ENCODE measurements at places on chromosomes 4 and X.
A peak's percentile ranks its signal among the peaks of the same experiment; 100 is the strongest.

DNA sequence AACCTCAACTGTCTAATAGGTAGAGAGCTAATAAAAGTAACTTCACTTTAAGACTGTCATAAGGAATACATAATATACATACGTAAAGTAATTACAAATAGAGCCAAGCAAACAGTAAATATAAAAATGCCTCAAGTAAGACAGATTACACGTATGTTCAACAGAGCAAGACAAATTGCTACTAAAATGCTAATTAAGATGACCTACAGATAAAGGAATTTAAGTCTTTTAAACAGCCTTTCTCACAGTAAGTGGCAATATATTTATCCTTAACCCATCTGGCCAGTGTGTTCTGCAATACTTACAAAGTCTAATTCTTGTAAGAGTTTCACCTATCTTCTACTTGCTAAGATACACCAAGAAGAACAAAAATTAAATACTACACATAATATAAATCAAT, 12.7 kb downstream of the G3BP2 start:
- DNase-seq, result no peak

DNA sequence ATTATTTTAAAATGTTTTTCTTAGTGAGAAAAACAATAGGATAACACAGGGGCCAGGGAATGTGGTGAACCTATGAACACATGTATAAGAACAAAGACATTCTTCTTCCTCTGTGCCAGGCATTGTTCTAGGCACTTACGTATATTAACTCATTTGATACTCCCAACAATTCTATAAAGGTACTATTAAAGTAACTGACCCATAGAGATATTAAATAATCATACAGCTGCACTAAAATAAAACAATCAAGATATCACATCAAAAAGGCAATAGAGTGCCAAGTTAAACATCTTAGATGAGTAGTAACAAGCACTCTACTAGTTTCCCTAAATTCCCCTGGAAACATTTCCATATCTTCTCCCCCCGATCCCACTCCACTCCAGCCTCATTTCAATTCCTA, 33.4 kb downstream of the SLC39A8 start:
- DNase-seq, result no peak

GRCh38 chrX:112147206-112147605, 64.6 kb upstream of the TRPC5 start:
- no peak for DNase-seq

- DNase-seq, result no peak
Observed at GRCh38 chr4:39614487-39615162, 24.0 kb downstream of the SMIM14 start.

GRCh38 chr4:159837071-159837470, 734.2 kb downstream of the RAPGEF2 start:
- DNase-seq, result no peak

- peak; percentile 63 for DNase-seq
Observed at GRCh38 chr4:576245-576821, at the start of gene TMEM271. Gene TMEM271 (minus strand): TSS chr4:576295. CDS start chr4:576062, 233 bp downstream.

GRCh38 chrX:40996886-40997530, 88.2 kb upstream of the USP9X start:
- no peak for DNase-seq

DNA sequence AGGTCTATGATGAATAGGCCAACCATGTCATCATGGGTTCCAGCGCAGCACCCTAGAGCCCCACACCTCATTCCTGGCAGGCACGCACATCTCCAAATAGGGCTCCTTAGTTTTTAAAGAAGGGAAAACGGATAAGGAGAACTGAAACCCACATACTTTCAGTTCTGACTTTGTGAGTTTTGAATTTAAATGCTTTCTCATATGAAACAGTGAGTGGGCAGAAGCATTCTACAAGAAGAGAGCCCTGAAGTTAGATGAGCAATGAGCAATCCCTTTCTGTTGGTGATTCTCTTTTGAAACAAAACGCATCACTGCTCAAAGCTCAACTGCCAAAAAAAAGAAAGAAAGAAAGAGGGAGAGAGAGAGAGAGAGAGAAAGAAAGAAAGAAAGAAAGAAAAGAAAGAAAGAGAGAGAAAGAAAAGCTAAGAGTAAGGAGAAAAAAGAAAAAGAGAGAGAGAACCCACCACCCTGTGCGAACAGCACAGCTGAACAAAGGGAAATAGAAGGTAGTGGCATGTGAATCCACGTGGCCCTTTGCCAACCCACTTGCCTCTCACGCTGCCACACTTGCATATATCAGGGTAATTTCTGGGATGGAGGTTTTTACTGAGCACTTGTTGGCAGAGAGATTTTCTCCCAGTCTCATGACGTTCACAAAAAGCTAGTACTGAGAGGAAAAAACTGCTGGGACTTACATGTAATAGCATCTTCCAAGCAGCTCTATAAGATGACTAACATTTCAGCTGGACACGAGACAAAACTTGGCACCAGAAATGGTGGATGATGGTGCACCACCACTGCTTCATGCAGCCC, 31.0 kb downstream of the TMSB4X start:
- DNase-seq, result no peak

- DNase-seq, result no peak
Observed at GRCh38 chr4:153004081-153004850, 68.1 kb downstream of the FHDC1 start.

DNA sequence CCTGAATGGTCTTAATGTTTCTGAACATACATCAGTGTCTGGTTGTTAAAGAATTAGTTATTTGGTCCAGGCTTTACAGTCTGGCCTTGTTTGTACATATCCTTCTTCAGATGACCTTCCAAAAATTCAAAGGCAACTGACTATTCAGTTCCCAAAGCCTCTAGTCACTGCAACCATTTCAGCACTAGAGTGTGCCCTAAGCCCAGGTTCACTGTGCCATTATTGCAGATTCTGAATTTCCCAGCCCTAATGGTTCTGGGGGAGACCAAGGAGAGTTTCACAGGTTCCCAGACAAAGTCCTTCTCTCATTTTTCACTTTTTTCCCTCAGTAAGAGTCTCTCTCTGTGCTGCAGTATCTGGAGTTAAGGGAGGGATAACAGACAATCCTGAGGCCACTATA, 235.8 kb downstream of the TRAM1L1 start:
- no peak for DNase-seq

DNA sequence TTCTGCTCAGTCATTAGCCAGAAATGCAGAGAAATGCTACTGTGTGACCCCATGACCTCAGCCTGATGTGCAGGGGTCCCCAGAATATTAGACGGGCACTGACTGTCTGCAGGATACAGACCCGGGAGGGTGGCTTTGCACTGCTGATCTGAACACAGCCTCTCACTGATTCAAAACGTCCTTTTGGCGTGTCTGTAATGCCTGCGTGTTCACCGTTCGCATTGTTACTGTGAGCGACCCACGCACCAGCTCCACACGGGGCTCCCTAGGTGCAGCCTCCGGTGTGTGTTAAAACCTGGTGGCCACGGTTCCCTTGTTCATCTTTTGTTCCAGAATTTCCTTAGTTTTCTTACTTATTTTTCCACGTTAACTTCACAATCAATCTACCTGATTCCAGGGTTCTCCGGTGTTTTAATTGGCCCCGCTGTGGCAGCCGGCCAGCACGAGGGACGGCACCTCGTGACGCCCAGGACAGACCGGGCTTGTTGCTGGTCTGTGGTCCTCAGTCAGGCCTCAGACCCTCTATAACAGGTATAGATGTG, 32.0 kb upstream of the SPON2 start:
- peak; percentile 10 for DNase-seq

GRCh38 chr4:110678517-110679227, 55.8 kb upstream of the PITX2 start:
- DNase-seq, result no peak

- no peak for DNase-seq
Observed at GRCh38 chr4:139443661-139444060, 10.3 kb upstream of the RAB33B start.

- no peak for DNase-seq
Observed at GRCh38 chr4:127756906-127757305, 25.2 kb upstream of the HSPA4L start.

- DNase-seq, result no peak
Observed at GRCh38 chr4:120672558-120673147, 249.9 kb downstream of the PRDM5 start.

GRCh38 chrX:73977542-73978169, 326.3 kb upstream of the ZCCHC13 start:
- no peak for DNase-seq

GRCh38 chr4:120085705-120086104, 19.1 kb upstream of the MAD2L1 start:
- no peak for DNase-seq

DNA sequence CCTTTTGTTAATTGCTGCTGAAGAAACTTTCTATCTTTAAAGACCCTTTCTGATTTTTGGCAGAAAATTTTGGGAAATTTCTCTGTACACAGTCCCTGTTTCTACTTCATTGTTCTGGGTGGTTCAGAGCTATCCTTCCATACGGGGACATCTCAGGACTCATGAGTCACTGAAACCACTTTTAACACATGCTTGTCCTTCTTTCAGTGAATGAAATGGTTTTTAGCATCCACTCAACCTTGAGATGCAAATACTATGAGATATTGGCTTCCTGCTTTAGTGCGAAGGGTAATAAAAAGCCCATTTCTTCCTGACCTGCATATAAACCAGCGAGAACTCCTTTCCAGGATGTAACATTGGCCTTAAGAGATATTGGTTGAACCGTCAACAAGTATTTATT, 158.0 kb downstream of the REPS2 start:
- DNase-seq, result no peak

- DNase-seq, result no peak
Observed at GRCh38 chrX:136710325-136710951, 62.5 kb downstream of the CD40LG start.

- DNase-seq, result no peak
Observed at GRCh38 chr4:6461301-6462165, 10.9 kb downstream of the PPP2R2C start.

DNA sequence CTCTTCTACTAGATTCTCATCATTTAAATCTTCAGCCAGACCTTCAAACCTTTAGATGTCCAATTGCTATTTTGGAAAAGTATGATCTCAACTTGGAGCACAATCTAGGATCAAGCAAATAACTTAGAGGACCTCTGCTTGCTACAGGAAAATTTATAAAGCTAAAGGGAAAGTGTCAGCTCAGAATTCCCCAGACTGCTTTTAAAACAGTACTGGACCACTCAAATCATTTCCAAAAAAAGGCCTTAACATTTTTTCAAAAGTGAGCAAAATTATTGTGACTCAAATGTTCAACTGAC, 169.8 kb downstream of the PARM1 start:
- no peak for DNase-seq

DNA sequence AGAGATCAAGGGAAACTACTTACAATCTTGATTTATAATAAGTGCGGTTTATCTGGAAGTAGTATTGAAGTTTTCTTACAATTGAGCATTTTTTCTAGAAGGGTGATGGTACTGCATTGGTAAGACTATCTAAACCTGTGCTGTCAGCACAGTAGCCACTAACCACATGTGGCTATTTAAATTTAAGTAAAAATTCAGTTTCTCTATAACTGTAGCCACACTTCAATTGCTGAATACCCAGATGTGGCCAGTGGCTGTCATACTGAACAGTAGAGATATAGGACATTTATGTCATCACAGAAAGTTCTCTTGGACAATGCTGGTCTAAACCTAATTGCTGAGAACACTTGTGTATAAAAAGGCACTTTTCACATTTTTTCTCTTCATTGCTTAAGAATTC, 222.7 kb downstream of the CBR4 start:
- no peak for DNase-seq

- DNase-seq, result no peak
Observed at GRCh38 chr4:101230801-101231426, 116.4 kb downstream of the PPP3CA start.

Measured in upper lobe of left lung (tissue), 6 donors.